ENCODE measurements at places on chromosomes 5 and 9.

DNA sequence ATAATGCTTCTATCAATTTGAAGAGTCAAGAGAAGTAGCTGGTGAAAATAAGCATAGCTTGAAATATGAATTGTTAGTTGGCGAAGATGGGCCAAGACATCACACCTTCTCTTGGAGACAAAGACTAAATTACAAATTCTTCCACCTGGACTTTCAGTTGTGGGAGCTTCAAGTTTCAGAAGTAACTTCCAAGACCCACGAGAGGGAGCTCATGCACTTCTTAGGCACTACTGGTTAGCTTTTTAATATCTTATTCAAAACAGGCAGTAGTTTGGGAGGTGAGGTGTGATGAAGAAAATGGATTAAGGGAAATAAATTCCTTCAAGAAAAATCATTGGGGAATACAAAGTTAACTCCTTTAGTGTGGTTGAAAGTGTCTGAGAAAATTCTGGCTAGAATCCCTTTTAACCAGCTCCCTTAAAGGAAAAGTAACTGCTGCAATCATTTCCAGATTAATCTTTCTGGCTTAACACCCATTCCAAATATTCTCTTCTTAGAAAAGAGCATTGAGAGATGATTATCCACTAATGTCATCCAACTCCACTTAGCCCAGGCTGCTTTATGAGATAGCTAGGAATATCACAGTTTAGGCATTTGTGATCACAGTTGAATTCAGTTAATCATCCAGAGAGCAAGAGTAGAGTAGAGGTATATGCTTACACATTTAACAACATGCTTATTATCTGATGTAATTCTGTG, 139.5 kb upstream of the DMRTA1 start:
- peak; percentile 66 for DNase-seq

DNA sequence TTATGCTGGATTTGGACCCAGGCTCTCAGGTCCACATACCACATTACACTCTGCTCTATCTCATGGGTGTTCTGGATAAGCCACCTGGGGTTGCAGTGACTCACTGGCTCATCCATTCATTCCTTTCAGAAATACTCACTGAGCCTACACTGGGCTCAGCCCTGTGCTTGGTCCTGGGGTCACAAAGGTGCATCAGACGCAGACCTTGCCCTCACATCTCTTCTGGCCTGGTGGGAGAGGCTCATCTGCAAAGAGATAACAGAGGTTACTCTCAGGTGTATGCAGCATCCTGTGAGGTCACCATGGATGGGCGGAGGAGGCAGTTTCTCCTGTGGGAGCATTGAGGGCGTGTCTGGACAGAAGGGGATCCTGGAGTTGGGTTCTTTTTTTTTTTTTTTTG, 12.1 kb downstream of the CDHR2 start:
- no peak for DNase-seq

DNA sequence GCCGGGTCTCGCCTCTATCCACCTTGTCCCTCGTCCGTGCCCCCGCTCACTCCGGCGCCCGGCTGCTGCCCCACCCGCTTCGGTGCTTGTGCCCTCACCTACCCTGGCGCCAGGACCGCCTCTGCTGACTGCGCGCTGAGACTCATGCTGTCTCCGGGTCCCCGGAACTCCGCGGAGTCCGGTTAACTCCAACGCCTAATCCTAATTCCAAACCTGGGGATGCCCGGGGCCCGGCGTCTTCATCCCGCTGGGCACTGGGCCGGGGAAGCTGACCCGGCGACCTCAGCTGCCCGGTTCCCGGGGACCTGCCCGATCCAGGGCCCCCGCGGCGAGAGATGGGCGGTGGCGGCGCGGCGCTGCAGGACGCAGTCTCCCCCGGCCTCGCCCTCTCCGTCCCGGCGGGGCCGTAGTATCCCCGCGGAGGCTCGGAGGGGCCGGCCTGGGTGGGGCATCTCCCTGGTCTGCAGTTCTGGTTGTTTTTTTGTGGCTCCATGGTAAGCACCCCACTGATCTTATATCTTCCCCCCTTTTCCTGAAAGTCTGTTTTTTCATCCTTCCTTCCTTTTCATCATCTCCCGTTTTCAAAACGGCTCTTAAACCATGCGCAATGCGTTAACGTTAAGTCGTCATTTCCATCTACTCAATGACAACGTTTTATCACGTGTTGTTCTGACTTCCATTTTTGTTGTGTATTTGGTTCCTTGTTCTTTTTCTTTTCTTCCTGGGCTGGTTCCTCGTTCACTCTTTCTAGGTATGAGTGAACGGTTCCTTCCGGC, 41.1 kb upstream of the PLEKHG4B start:
- no peak for DNase-seq

DNA sequence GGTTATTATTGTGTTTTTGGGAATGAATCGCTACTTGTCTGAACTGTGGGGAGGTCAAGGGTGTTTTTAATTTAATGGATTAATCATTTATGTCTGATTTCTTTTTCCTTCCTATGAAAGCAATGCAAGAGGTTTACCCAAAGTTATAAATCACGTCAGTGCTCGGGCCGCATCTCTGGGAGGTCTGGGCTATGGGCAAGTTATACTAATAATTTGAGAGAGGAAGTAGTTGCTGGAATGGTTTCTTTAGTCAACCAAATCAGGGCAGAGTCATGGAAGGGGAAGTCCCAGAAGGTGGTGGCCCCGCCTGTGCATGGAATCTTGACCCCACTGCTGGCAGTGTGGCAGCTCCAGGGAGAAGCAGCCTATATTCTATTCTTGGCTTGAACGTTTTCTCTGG, 180.2 kb downstream of the HSPA4 start:
- DNase-seq = peak; percentile 53

DNA sequence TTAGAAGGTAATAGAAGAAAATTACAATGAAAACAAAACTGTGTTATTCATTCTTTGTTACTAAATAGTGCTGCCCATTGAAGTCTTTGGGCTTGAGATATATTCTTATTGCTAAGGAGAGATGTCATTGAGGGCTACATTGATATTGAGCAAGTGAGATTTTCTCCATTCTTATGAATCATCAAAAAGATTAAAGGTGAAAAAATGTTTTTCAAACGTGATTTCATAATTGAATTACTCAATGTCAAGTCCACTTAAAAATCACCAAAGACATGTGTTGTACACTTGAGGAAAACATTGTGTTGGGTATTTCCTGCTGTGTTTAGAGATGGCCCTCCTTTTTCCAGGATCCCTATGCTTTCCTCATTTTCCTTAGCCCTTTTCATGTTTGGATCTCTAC, 448.1 kb downstream of the NFIB start:
- no peak for DNase-seq

- no peak for DNase-seq
Observed at GRCh38 chr5:32936329-32936728, 225.2 kb downstream of the NPR3 start.

GRCh38 chr5:116554764-116555163, 19.9 kb downstream of the SEMA6A start:
- no peak for DNase-seq

GRCh38 chr9:112120439-112120925, 54.6 kb downstream of the SUSD1 start:
- DNase-seq = peak; percentile 26

- DNase-seq = no peak
Observed at GRCh38 chr5:84191281-84191680, 193.4 kb downstream of the EDIL3 start.

DNA sequence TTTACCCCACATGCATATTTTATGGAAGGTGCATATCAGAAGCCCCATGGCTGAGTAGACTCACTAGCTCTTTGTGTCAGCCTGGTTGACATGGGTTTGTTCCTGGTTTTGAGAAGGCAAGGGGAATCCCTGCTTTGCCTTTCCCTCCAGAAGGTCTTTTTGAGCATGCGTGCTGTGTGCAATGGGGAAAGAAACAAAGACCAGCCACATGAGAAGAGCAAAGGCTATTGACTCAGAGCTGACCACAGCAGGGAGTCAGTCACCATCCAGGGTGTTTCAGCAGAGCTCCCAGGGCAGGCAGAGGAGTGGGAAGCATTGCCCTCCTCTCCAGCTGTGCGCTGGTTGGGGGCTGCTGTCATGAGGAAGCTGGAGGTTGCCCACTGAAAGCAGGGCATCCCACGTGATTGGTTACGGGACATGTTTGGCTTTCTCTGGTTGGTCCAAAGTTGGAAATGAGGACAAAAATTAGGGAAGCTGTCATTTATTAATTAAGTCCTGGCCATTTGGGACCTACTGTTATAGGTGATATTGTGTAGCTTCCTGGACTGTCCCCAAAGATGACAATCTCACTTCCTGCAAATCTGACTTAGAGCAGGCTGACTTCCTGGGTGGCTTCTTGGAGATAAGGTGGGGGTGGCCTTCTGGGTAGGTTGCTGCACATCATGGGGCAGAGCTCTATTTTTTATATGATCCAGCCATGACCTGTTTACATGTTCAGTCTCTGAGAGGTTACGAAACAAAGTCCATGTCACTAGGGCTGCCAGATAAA, 48.9 kb upstream of the TDRD7 start:
- DNase-seq = no peak

GRCh38 chr9:88724331-88724730, 189.4 kb downstream of the NXNL2 start:
- DNase-seq = no peak

DNA sequence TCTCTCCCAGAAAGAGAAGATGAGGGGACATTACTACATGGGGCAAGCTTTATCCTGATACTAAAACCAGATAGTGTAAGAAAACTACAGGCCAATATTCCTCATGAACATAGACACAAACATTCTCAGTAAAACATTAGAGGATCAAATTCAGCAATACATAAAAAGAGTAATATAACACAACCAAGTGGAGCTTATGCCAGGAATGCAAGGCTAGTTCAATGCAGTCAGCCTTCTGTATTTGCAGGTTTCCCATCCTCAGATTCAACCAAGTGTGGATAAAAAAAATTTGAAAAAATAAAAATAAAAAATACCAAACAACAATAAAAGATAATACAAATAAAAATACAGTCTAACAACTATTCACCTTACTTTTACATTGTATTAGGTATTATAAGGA, 31.3 kb downstream of the CCDC69 start:
- DNase-seq = no peak

GRCh38 chr5:155676967-155677366, 650.0 kb upstream of the SGCD start:
- no peak for DNase-seq

DNA sequence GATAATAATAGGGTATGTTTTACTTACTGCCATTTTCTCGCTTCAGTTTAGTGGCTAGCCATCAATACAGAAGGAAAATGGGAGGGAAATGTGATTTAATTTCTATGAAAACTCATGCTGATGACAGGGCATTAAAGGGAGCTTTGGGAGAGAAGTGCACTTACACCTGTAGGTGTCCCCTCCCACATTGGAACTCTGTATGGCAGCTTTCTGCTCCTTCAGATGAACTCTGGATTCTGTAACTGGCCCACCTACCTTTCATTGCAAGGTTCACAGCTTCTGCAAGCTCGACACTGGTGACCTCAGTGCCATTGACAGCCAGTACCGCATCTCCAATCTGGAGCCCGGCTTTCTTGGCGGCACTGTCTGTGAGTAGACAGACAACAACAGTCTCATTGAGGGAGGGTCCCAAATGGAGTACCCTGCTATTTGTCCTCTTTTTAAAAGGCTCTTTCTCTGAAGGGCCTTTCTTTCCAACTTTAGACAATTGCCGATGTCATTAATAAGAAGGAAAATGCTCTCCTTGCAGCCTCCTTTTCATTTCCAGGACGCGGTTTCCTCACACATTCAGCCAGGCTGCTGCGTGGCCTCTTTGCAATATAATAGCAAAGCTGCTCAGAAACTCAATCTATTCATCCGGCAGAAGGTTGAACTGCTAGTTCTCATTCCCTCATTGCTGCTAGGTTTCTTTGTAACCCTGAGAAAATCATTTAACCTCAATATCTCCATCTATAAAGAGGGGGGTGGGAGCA, 63.6 kb downstream of the NUDT12 start:
- DNase-seq = no peak

DNA sequence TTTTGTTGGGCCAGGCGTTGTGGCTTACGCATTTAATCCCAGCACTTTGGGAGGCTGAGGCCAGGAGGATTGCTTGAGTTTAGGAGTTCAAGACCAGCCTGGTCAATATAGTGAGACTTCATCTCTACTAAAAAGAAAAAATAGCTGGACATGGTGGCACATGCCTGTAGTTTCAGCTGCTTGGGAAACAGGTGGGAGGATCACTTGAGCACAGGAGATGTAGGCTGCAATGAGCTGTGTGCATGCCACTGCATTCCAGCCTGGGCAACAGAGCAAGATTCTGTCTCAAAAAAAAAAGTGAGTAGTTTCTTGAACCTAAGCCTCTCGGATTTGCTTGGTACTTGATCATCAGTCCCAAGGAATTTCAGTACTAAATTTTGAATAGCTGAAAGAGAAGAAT, 26.9 kb downstream of the G3BP1 start:
- no peak for DNase-seq
